Glutamatergic neuron (in vitro differentiated cells): ENCODE measurements at places on chromosomes 1 and 21. TPM values are rescaled to one million over a fixed set of nuclear protein-coding genes. Genes with fewer than 3 reads are reported as not detected.
A peak's percentile ranks its signal among the peaks of the same experiment; 100 is the strongest.

The LHX4 gene
- 2.1 TPM for total RNA-seq

DNA sequence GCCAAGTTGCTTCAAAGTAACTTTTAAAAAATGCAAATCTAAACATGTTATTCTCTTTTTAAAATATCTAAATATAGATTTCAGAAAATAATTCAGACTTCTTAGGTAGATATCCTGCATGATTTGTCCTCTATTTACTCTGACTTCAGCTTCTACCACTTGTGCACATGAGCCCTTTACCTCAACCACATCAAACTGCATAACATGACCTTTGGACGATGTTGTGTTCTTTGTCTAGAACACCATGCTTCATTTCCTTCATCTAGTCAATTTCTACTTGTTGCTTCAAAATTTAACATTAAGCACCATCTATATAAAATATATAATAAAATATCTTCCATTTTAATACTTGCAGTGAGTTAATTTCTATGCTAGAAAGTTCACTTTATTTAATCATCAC is 96.9 kb downstream of the PLPP3 start:
- DNase-seq = no peak

GRCh38 chr1:205983925-205984725 is 19.1 kb downstream of the RAB7B start:
- peak; percentile 74 for DNase-seq

The AKR7A3 gene
- total RNA-seq = 1.9 TPM

DNA sequence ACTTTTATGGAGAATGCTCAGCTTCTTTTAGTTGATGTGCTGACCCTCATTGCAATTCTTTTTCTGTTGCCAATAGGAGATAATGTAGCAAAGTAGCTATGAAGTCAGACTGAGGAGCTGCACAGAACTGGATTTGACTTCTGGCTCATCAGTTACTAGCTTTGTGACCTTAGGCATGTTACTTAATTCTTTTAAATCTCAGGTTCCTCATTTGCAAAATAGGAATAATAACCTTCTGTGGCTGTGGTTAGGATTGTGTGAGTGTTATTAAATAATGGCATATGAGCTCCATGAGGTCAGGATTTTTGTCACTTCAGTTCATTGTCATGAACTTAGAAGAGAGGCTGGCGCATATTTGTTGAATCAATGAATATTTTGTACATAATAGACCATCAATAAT is 237.6 kb upstream of the SGIP1 start:
- DNase-seq = no peak

DNA sequence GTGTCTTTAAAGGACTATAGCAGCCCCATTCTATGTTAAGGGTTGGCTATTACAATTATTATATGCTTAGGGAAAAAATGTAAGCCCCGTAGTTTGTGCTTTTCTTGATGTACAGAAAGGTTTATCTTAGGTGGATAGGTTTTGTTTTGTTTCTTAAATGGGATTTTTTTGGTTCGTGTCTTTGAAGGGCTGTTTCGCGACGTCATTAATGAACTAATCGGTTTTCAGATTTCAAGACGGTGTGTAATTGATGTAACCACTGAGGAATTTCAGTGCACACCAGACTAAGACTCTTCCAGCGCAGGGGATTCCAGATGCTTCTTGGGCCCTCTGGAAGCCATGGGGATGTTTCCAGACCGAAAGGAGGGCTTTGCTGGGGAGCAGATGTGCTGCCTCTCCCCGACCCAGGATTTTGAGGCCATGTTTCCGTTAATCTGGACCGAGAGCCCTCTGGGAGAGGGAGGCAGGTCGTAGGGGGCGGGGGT is 4.8 kb upstream of the SIM2 start:
- peak; percentile 29 for DNase-seq

GRCh38 chr1:101119289-101119688 is 93.7 kb upstream of the DPH5 start:
- DNase-seq = no peak

GRCh38 chr21:43902441-43902840 is 37.4 kb downstream of the AGPAT3 start:
- no peak for DNase-seq

GRCh38 chr1:173448945-173449344 is 28.2 kb upstream of the PRDX6 start:
- no peak for DNase-seq

DNA sequence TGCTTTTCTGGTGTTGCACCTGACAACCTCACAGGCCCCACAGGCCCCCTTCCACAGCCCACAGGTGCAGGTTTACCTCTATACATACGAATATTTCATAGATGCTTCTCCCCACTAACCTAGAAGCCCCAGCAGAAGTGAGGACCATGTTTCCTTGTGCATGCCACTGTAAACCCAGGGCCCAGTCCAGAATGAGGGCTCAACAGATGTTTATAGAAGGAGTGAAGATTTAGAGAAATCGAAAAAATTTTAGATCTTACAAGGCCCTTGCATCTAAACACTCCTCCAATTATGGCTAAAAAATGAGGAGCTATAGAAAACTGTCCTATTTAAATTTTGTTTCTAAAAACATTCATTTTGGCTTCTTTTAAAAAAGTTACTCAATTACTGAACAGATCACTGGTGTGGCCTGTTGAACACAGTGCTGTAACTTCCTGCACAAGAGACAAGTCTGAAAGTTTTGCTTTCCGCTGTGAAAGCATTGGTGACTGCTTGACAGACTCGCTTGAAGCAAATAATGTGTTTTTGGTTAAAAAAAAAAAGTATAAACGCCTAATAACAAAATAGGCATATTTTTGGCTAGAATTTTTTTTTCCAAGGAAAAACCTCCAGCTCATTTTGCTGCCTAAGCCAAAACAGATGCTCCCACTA is 1.2 kb downstream of the ABCB10 start:
- no peak for DNase-seq

GRCh38 chr1:243431591-243431990 is 175.8 kb downstream of the SDCCAG8 start:
- no peak for DNase-seq

GRCh38 chr21:14403681-14404318 is 20.9 kb upstream of the HSPA13 start:
- DNase-seq = no peak

DNA sequence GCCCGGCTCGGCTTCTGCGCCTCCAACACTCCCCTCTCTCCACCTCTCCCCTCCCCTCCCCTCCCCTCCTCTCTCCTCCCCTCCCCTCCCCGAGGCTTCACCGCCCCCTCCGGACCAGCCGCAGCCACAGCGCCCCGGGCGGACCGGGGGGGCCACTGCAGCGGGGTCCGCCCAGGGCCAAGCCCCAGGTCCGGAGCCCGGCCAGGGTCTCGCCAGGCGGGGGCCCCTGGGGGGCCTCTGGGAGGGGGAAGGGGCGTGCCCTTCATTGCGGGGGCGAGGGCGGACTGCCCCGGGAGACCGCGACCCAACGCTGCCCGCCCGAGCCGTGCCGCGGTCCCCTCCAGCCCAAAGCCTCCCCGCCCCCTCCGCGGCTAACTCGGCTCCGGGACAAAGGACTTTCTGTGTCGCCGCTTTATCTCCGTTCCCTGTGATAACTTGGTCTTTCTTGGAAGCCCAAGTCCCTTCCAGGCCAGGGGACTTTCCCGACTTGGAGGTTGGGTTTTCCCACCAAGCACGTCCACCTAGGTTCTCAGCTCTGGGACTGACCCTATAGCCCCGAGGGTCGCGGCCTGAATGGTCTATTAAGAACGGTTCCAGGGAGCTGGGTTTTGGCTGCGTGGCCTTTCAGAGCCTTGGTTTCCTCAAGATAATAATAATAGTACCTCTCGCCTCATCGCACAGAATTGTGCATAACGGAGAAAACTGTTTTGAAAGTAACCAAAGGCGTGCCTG is at the start of gene UBQLN4:
UBQLN4 (minus strand) TSS at position 31 of the 732 bp plus-strand sequence. CDS start 97 bp downstream, outside the sequence.
- DNase-seq = peak; percentile 90

- DNase-seq = no peak
Measured at GRCh38 chr1:228979325-228979699, 244.0 kb downstream of the RHOU start.

- no peak for DNase-seq
Measured at GRCh38 chr1:167440776-167441175, 77.6 kb downstream of the CD247 start.

The SPATA45 gene
- not detected for total RNA-seq

GRCh38 chr21:35399002-35399530 is 350.0 kb upstream of the RUNX1 start:
- DNase-seq = no peak

DNA sequence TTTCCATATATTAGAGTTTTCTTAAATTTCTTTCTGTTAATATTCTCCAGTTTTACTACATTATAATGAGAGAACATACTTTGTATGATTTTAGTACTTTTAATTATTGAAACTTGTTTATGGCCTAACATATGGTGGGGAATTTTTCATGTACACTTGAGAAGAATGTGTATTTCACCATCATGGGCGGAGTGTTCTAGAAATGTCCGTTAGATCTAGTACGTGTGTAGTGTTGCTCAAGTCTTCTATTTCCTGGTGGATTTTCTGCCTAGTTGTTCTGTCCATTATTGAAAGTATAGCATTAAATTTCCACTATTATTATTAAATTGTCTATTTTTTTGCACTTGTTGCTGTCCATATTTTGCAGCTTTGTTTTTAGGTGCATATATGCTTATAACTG is 64.0 kb upstream of the RGS21 start:
- DNase-seq = no peak

The FNBP1L gene
- 251 TPM for total RNA-seq

- no peak for DNase-seq
Measured at GRCh38 chr1:245409341-245410195, 254.8 kb downstream of the KIF26B start.

- no peak for DNase-seq
Measured at GRCh38 chr1:184212649-184213314, 161.3 kb downstream of the TSEN15 start.
